ENCODE measurements at places on chromosomes 7 and 10.
A peak's percentile ranks its signal among the peaks of the same experiment; 100 is the strongest.

GRCh38 chr7:134339475-134339874 is 22.7 kb upstream of the SLC35B4 start:
- no peak for DNase-seq

DNA sequence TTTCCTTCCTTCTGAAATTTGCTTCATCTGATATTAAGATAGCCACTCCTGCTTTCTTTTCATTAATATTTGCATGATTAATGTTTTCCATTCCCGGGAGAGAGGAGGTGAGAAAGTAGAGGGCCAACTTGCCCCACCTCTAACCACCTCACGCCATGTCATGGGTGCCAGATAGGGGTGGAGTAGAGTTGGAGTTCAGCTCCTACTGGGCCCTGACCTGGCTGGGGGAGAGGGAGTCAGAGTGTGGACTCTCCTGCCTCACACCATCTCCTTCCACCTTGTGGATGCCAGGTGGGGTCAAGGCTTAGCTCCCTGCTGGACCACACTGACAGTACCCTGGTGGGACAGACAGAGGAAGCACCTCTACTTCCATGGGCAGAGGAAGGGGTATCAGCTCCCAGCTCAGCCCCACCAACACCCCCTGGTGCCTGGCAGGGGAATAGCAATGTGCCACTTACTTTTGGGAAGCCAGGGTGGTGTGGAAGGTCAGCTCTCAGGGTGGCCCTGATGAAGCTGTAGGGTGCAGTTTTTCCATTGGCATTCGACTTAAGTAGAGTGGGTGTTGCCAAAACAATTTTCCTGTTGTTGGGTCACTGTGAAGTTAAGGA is 28.0 kb downstream of the CHST12 start:
- DNase-seq, result no peak

- DNase-seq, result no peak
These were observed 85.5 kb upstream of the PRKG1 start for GRCh38 chr10:50988792-50989191.

- peak; percentile 19 for DNase-seq
These were observed 54.0 kb upstream of the KCNIP2 start for GRCh38 chr10:101897633-101898032.

- peak; percentile 51 for DNase-seq
These were observed 6.3 kb upstream of the ZNF503 start for GRCh38 chr10:75407713-75408508.

GRCh38 chr7:47951374-47951773 is 3.1 kb upstream of the PKD1L1 start:
- DNase-seq, result no peak

DNA sequence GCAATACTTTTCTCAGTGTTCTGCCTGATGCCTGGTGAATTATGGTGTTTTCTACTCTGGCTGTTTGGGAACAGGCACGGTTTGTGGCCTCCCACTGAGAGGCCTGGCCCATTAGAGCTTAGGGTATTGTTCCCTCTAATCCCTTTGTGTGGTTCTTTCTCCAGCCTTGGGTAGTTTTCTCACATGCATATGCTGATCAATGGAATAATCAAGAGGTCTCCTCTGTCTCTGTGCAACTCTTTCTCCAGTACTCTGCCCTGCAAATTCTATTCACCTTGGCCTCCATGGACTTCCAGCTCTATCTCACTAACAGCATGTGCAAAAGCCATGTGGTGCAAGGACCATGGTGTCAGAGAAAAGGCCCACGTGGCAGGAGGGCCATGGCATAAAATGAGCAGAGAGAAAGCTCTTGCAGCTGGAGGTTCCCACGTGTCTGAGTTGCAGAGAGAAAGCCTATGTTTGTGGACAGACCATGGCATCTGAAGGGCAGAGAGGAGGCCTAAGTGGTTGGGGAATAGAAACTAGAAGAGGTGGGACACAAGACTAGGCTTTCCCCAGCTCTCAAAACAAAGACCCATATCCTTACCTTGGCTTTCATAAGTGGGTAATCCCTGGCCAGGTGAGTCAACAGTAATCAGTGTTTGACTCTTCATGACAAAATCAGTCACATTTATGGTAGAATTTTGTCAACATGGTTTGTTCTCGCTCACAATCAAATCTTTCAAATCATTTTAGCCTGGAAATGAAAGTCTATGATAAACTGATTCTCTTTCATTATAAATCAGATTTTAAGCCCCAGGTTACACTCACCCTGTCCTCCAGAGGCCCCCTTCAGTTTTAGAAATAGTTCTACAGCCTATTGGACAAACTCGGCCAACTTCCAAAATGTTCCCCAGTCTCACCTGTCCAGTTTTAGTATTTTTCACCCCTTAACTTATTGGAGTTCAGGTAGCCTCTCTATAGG is 17.3 kb downstream of the OPALIN start:
- no peak for DNase-seq

DNA sequence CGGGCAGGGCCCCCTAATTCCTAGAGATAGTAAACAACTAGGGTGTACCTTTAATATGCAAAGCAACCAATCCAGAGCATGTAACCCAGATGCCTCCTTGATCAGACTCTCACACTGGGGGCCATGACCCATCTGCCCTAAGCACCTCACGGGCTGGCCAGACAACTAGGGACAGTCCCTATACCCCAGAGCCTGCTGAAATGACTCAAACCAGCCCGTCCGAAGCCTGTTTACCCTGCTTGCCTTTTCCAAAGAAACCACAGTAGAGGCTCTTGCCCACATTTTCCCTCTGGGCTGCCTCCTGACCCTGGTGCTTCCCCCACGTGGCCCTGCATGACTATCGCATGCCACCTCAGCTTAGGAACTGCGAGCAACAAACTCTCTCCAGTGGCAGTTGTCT is 46.2 kb downstream of the RGS10 start:
- no peak for DNase-seq

DNA sequence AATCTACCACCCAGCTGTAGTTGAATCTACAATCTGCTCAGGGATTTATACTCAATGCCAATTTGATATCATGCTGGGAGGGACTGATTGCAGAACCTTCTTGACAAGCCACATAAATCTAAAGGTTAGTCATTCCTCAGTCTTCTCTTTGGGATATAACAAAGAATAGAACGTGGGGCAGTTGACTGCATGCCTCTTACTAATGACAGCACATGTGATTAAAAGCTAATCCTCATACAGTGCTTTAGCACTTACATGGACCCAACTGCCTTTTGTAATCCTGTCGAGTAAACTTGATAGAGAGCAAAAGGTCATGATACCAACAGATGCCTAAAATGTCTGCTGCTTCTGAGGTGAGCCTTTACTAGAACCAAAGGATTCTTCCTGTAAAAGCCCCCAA is 12.3 kb downstream of the KLHL7 start:
- peak; percentile 44 for DNase-seq

GRCh38 chr10:48213047-48213446 is 61.4 kb downstream of the FRMPD2 start:
- no peak for DNase-seq
